ENCODE measurements at places on chromosomes 13 and 19.
A peak's percentile ranks its signal among the peaks of the same experiment; 100 is the strongest.

- no peak for DNase-seq
These were observed 12.4 kb downstream of the MAST3 start for GRCh38 chr19:18109733-18110608.

DNA sequence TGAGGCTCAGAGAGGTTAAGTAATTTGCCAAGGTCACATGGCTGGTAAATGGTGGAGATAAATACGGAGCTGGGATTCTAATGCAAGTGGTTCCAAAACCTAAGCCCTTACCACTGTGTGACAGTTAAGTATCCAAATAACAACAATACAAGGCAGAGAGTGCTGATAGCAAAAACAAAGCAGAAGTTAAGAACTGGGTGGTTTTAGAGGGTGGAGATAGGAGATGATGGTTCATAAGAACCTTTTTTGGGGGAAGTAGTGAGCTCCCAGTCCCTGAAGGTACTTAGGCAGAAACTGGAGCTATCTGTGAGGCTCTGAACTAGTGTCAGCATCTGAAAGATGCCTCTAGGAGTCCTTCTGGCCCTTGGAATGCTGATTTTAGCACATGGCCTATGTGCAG is 56.2 kb upstream of the UBE2L5 start:
- no peak for DNase-seq

DNA sequence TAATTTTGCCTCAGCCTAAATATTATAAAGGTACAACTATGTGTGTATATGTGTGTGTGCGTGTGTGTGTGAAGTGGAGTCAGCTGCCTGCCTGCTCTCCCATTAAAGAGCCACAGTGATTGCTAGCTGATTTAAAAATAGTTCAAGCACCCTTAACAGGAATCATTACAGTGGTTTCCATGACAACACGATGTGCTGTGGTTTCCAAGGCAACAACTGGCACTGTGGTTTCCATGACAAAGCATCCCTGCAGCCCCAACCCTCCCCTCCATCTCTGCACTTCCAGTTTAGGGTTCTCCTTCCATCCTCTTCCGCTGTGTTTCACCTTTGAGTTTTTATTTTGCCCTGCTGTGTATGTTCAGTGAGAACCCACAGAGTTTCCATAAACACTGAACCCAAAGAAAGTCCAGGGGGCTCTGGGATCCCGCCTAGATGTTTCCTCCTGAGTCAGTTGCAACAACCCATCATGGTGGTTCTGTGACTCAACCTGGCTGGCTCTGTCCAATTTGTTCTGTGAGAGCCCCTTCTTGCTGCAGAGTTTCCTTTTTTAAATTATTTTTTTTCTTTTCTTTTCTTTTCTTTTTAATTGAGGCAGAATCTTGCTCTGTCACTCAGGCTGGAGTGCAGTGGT is 7.1 kb upstream of the PNMA8A start:
- DNase-seq: no peak

GRCh38 chr19:31113293-31113692 is 235.9 kb downstream of the TSHZ3 start:
- DNase-seq: no peak

GRCh38 chr13:113970810-113971470 is 2.9 kb downstream of the C13orf46 start:
- no peak for DNase-seq

- peak; percentile 44 for DNase-seq
These were observed 36.2 kb upstream of the GARRE1 start for GRCh38 chr19:34217952-34218817.

DNA sequence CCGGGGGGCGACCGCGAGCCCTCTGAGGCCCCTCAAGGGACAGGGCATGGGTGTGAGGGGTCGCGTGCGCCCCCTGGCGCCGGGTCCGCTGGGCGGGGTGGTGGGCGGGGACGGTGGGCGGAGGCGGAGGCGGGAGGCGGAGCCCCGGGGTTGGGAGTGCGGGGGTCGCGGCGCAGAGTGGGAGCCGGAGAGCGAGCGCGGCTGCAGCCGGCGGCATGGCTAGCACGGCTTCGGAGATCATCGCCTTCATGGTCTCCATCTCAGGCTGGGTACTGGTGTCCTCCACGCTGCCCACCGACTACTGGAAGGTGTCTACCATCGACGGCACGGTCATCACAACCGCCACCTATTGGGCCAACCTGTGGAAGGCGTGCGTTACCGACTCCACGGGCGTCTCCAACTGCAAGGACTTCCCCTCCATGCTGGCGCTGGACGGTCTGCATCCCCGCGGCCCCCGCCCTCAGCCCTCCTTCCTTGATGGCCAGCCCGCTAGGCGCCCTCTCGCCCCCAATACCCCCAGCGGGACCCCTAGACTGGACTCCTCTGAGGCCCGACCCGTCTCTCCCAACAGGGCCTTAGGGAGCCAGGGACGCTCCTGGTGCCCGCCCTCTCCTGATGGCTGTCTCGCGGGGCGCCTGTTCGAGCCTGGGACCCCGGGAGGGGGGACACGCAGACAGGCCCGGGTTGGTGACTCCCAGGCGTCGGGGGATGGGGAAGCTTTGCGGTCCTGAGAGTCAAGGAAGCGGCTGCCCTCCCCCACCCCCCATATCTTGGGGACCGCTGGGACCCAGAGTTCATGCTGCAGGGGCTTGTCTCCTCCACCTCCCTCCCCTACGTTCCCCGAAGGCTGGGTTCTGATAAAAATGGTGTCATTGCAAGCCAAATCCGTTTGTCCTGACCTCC is at the start of gene CLDN10:
Gene CLDN10, plus strand, starts transcription at position 182 of the 903 bp plus-strand sequence. Its CDS starts 34 bp downstream, at position 216.
- no peak for DNase-seq

DNA sequence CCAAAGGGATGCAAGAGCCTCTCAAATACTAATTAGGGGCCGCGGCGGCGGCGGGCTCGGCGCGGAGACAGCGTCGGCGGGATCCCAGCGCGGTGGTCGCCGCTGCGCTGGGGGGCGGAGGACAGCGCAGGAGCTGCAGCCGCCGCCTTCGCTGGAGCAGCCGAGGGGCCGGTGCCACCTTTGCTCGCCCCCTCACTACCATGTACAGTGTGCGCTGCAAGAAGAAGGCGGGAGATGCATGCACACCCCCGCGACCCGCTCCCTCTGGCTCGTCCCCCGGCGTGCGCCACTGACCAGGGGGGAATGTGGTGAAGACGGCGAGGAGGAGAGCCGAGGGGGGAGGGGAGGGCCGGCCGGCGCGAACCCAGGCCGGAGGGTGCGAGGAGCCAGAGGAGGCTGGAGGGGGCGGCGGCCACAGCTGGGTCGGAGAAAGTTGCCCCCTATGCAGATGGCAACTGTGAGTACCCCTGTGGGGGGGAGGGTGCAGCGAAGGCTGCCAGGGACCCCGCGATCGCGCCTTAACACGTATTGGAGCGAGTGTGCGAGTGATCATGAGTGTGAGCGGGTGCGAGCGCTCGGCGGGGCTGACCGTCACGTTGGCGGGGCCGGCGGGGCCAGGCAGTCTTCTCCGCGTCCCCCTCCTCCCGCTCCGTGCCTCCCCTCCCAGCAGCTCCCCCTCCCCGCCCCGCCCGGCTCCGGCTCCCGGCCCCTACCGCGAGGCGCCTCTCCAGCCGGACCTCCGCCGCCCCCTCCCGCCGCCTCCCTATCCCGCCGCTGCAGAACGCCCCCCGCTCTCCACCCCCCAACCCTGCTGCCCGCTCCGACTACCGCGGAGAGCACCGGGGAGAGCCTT is 808 bp downstream of the SLITRK5 start:
- DNase-seq: no peak

GRCh38 chr13:54486421-54487166 is 1458.0 kb downstream of the OLFM4 start:
- no peak for DNase-seq

- no peak for DNase-seq
These were observed 406.8 kb downstream of the DACH1 start for GRCh38 chr13:71460211-71460610.

- no peak for DNase-seq
These were observed 83.2 kb upstream of the IRS2 start for GRCh38 chr13:109869312-109870237.

- DNase-seq: no peak
These were observed 112.1 kb downstream of the ZNF737 start for GRCh38 chr19:20453425-20453935.

- DNase-seq: peak; percentile 42
These were observed 133.8 kb downstream of the MRPL57 start for GRCh38 chr13:21310220-21310619.

DNA sequence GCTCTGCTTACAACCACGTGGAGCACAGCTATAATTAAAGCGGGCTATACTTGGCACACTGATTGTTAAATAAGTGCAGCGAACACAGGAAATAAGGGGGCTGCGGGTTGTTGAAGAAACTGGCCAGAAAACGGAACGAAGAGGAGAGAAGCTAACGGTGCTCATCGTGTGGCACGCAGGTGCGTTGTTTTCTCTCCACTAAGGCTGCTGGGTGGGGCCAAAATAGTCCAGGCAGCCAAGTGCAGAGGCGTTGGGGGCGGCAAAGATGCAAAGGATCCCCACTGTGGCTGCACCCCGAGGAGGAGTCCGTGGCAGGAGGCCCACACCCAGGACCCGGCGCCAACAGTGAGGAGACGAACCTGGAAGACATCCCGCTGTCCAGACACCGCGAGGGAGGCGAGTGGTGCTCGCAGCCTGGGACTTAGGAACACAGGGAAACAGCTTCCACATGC is 8.1 kb upstream of the ARL11 start:
- DNase-seq: no peak

DNA sequence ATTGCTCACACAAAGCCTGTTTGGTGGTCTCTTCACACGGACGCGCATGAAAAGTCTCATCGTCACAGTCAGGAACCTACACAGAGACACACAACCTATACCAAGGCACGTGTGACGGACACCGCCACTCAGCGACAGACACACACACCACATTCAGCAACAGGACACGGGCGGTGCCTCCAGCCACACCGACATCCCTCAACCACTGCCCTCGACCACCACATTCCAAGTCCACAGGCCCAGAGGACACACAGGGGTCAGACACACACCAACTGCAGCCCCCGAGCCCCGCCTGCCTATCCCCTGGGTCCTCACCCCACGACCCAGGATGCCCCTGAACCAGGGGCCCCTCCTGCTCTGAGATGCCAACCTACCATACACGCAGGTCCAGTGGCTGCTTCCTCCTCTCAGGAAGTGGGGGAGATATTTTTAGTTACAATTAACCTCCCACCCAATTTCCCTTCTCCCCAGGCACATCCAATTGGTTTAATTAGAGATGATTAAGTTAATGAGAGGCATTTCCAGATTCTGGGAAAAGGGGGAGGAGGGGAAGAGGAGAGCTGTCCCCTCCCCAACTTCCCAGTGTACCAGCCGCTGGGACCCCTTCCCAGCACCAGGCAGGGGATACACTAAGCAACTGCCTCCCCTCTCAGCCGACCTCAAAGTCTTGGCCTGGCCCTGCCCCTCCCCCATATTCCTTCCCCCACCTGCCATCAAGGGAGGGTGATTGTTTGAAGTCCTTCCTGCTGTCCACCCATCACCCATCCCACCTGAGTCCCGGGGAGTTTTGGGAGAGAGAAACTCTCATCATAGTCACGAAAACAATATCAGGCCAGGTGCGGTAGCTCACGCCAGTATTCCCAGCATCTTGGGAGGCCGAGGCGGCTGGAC is 20.4 kb downstream of the MEIS3 start:
- no peak for DNase-seq

Data from T1000 (cell line).